ENCODE measurements at places on chromosomes 16 and 17.

DNA sequence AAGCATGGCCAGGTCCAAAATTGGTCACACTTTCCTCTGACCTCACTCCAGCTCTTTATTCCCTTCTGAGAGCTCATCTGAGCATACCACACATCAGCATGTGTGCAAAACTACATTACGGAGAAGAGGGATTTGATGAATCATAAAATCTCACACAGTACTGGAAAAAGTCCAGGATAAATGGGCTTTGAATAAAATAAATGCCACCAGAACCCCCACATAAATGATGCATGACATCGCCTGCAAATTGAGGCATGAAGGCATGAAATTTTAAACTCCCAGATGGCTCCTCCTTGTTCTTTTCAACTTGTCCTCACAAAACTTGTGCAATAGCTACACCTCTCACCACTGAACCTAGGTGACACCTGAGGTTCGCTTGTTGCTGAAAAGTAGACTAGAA, 439.5 kb downstream of the CA10 start:
- DNase-seq: no peak

GRCh38 chr17:15912416-15912955, 32.4 kb upstream of the ADORA2B start:
- no peak for DNase-seq

GRCh38 chr17:42129109-42129837, 6.7 kb downstream of the HSPB9 start:
- DNase-seq: no peak

DNA sequence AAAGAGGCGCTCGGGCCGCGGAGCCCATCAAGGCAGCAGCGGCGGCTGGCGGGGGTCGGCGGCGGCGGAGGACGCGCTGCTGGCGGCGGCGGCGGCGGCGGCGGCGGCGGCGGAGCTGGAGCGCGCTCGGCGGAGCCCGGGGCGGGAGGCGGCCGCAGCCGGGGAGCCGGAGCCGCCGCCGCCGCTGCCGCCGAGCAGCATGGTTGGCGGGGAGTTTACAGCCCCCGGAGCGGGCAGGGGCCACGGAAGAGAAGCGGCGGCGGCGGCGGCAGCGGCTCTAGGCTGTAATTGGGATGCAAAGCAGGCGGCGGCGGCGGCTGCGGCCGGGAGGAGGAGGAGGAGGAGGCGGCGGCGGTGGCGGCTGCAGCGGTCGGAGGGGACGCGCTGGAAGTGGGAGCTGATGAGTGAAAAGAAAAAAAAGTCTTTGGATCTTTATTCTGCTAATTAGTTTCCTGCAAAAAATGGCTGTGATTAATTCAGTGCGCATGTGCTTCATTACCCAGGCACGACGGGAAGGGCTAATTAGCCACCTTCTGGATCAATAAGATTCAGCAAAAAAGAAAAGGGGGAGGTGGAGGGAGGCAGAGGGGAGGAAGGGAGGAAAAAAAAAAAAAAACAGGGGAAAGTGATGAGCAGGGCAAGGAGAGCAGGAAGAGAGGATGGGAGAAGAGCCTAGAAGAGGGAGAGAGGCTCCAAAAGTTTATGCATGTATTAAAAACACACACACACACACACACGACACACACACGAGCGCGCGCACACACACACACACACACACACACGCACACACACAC, 10.9 kb upstream of the ZFHX3 start:
- no peak for DNase-seq

DNA sequence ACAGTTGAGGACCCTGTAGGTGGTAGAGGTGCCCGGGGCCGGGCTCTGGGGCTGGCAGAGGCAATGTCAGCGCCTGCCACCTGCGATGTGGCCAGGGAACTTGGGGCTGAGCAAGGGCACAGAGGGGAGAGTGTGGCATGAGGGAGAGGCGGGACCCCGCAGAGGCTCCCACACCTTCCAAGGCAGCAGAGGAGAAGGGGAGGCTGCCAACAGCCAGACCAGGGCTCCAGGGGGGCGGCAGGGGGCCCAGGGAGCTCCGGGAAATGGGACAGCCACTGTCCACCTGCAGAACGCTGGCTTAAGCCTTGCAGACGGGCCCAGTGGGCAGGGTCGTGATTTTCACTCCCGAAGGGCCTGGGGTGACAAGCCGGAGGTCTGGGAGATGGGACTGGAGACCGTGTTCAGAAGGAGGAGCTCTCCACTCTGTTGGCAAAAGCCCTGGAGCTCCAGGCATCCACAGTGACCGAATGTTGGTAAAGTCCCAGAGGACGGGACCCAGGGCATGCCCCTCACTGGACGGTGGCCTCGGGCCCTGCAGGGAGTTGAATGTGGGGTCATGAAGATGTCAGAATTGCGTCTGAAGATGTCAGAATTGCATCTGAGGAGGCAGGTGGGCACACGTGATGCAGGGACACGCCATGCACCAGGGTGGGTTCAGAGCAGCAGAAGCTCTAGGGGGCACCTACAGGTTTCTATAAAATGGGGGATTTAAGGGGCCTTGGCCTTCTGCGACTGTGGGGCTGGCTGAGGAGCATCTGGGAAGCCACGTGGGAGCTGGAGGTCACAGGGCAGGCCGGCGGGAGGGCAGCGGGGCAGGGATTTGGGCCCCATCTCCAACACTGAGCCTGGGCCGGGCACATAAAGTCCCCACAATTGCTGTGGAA, 18.6 kb downstream of the CD7 start:
- DNase-seq: no peak

GRCh38 chr17:22373911-22374310, 681.6 kb downstream of the KCNJ18 start:
- DNase-seq: no peak

GRCh38 chr16:26344976-26345375, 653.2 kb downstream of the HS3ST4 start:
- DNase-seq: no peak

DNA sequence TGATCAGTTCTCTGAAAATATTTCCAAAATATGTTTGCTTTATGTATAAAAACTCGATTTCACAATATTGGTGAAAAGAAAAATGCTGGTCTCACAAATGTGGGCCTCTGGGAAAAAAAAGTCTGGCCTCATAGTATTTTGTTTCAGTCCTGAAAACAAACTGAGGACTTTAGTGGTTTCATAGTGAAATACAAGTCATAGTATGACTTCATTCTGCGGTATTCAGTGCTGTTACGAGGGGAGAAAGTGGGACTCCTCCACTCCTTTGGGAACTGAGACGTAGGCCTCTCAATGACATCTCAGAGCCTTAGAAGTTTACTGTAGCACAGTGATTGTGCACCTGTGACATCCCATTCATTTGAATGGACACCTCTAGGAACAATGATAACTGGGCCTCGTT, 56.0 kb downstream of the CYB561 start:
- no peak for DNase-seq

- DNase-seq: no peak
Observed at GRCh38 chr16:27436921-27437650, 35.1 kb downstream of the IL21R start.

DNA sequence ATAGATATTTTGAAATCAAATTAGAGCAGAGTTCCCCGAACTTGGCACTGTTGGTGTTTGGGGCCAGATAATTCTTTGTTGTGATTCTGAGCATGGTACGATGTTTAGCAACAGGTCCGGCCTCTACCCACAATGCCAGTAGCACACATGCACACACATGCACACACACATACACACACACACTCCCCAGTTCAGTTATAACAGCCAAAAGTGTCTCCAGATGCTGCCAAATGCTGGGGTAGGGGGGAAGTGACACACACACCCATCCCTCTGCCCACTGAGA, 96.8 kb upstream of the PSMD7 start:
- no peak for DNase-seq

DNA sequence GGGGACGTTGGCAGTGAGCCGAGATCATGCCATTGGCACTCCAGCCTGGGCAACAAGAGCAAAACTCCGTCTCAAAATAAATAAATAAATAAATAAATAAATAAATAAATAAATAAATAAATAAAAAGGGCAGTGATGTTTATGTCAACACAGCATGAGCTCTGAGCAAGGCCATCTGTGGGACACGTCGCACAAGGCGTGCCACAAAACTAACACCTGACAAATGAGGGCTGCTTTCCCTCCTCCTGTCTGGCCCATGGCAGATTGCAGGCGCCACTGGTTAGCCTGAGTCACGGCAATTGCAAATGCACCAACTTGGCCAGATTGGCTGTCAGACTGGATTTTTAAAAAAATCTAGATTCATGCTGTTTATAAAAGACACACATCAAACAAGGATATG, 25.9 kb upstream of the SPNS3 start:
- DNase-seq: no peak

DNA sequence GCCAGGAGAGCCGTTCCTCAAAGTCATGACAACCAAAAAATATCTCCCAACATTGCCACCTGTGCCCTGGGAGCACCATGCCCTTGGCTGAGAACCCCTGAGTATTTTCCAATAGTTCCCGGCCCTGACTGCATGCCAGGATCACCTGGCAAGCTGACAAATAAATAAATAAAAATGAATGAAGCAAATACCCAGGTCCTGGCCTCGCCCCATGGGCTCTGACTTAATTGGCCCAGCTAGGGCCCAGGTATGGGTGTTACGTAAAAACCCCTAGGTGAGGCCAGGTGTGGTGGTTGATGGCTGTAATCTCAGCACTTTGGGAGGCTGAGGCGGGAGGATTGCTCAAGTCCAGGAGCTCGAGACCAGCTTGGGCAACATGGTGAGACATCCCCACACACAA, 2.7 kb upstream of the C16orf74 start:
- DNase-seq: no peak

GRCh38 chr16:72362973-72363372, 191.0 kb upstream of the PMFBP1 start:
- DNase-seq: no peak

- peak; percentile 47 for DNase-seq
Observed at GRCh38 chr17:31715446-31715845, 143.6 kb downstream of the COPRS start.

- no peak for DNase-seq
Observed at GRCh38 chr17:81888105-81888987, 3.0 kb downstream of the ALYREF start.

DNA sequence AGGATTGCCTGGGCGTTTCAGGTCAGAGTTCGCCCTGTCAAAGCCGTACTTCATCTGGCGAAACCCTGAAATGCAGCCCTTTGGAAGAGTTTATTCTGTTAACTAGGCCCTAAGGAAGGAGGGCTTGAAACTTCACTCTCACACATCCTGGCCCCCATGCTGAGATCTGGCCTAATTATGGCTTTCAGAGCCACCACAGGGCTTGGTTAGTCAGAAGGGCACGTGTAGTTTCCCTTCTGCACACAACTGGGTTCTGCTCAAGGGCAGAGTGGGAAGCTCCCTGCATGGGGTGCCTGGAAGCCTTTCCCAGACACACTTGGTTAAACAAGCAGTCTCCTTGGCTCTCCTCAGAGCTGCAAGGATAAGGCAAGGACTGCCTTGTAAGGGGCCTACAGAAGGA, 397.3 kb downstream of the SHISA9 start:
- no peak for DNase-seq

- DNase-seq: no peak
Observed at GRCh38 chr16:1027501-1027815, 45.1 kb upstream of the SSTR5 start.

DNA sequence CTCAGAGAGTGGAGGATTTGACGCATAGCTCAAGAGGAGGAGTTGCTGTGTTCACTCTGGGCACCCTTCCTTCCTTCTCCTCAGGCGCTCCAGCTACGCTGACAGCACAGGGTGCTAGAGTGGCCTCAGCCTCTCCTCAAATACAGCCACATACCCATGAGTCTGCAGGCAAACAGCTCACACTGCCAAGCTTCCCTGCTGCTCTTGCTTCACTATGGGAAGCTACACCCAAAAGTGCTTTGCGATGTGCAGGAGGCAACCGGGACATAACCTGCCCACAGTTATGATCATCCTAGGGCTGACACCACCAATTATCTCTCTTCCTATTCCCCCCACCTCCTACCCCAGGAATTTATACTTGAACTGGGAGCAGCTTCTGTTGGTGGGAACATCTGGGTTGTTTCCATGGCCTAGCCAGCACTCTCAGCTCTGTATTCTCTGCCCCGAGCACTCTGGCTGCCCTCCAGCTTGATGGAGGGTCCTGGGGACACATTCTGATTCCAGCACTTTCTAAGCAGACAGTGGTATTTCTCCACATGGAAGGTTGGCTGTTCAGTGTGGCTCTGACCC, 40.3 kb upstream of the SREBF1 start:
- no peak for DNase-seq

DNA sequence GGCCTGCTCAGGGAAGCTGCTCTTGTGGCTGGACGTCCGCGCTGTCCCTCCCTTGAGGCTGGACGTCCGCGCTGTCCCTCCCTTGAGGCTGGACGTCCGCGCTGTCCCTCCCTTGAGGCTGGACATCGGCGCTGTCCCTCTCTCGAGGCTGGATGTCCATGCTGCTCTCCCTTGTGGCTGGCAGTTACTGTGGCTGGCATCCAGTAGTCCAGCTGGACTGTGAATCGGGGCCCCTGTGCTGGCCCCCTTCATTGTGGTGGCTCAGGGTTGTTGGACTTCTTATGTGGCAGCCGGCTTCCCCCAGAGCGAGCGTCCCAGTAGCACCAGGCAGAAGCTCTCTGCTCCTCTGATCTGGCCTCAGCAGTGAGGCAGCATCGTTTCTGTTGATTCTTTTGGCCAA, 141.5 kb downstream of the IRF8 start:
- no peak for DNase-seq

DNA sequence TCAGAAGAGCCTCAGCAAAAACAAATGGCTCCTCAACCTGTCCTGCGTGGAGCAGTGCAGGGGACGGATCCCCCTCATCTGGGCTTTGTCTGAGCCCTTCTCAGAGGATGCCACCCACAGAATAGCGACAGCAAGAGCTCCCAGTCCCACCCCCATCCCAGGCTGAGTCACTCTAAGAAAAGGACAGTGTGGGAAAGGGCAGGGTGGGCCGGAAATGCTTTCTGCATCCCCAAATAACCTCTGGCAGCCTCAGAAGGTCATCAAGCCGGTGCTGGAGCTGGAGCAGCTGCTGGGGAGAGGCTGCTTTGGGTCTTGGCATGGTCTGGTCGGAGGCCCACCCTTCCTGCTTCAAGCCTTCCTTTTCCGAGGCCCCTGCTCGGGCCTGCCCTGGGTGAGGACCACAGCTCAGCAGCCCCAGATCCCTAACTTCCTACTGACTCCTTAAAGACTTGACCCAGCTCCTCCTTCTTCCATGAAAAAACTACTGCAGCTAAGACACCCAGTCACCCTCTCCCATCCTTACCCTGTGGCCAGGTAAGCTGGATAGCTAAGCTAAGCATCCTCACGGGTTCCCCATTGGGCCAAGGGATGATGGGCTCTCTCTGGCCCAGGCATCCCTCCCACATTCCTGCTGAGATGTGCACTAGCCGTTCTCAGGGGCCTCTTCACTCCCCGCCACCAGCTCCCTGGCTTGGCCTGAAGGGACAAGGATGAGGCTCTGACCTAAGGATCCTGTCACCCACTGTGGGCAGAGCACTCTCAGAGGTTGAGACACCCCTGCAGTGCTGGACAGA, 8.7 kb downstream of the SLC12A4 start:
- DNase-seq: no peak

DNA sequence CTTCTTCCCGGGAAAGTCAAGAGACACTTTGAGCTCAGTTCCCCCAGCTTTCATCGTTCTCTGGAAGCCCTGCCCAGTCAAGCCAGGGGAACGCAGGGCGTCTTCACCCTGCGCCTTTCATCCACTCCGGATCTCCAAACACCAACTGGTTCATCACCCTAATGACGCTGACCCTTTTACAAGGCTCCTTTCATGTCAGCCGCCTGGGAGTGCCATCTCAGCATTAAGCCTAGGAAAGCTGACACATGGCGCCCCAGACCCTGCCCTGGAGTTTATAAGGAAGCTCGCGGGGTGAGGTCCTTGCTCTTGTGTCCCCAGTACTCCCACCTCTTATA, 594 bp upstream of the DNAJC7 start:
- no peak for DNase-seq
